ENCODE measurements at places on chromosomes 2 and 18.

- H3K36me3 ChIP-seq: no peaks in the 10 kb centered on the region
- H3K27ac ChIP-seq: no peak overlapping the region
- peak; percentile 91 for DNase-seq
- H3K4me1 ChIP-seq: peaks cover 11% of the 10 kb centered on the region
Observed at GRCh38 chr2:219125225-219125885, 35.3 kb downstream of the NHEJ1 start.

DNA sequence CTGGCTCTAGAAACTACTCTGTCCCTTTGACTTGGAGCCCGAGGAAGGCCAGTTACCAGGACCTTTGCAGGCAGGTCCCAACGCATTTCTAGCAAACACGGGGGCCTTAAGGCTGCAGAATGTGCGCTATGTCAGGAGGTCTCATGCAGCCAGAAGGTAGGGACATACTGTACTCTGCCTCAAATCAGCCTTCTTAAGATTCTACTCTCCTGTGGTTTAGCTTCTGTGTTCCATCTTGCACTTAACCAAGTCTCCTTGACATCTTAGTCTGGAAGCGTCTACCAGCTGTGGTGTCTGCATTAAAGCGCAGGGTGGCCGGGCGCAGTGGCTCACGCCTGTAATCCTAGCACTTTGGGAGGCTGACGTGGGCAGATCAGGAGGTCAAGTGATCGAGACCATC is 65.5 kb downstream of the STEAP3 start:
- no peaks in the 10 kb centered on the region for H3K27me3 ChIP-seq
- peaks cover 2% of the 10 kb centered on the region for H3K4me1 ChIP-seq
- DNase-seq: no peak
- H3K4me3 ChIP-seq: no peak overlapping the region
- H3K36me3 ChIP-seq: peaks cover 4% of the 10 kb centered on the region

- H3K27ac ChIP-seq: peak overlapping the region; percentile 81
- DNase-seq: no peak
Observed at GRCh38 chr2:108491848-108492247, 42.4 kb upstream of the LIMS1 start.

GRCh38 chr2:103667335-103667884 is 905.6 kb downstream of the TMEM182 start:
- no peaks in the 10 kb centered on the region for H3K36me3 ChIP-seq
- no peak for DNase-seq
- H3K27ac ChIP-seq: peak overlapping the region; percentile 84
- no peaks in the 10 kb centered on the region for H3K27me3 ChIP-seq

DNA sequence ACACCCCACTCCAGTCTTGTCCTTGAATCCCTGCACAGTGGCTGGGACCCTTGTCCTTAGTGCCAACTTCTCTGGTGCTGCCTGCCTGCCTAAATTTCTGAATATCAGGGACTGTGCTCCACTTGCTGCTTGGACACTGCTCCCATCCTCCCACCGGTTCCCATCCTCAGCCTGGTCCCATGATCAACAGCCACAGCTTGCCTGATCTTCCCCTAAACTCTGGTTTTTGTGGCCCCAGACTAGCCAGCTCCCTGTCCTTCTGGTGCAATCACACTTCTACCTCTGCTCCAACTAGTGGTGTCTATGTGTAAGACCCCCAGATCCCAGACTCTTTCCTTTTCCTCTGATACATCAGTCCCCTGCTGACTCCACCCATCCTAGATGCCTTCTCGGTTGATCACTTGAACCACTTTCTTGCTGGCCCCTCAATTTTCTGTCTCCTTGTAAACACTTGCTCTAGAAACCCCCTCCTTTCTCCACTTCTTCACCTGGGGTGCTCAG is 37.2 kb upstream of the POLE4 start:
- peaks cover 6% of the 10 kb centered on the region for H3K4me1 ChIP-seq
- H3K4me3 ChIP-seq: no peak overlapping the region
- H3K36me3 ChIP-seq: no peaks in the 10 kb centered on the region
- H3K27me3 ChIP-seq: no peaks in the 10 kb centered on the region

DNA sequence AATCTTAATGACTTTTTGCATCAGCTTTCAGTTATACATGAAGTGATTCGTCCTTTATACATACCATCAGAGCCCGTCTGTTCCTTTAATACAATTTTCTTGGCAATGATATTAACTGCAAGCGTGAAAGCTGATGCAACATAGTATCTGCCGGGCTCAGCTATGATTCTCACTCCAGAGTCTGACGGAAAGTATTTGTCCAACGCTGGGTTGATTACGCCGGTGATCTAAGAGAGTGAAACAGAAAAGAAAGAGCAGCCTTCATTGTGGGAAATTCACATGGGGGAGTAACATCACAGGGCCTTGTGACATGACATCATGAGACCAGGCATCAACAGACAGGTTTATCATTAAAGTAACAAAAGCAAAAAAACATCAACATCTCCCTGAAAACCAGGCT is 6.2 kb downstream of the ODC1 start:
- no peaks in the 10 kb centered on the region for H3K27me3 ChIP-seq
- H3K27ac ChIP-seq: no peak overlapping the region
- no peak for DNase-seq
- peaks cover 6% of the 10 kb centered on the region for H3K4me1 ChIP-seq
- H3K36me3 ChIP-seq: peaks cover 42% of the 10 kb centered on the region
